Activated CD8-positive, alpha-beta memory T cell treated with anti-CD3 and anti-CD28 coated beads for 48 hours (primary cell): ENCODE measurements at places on chromosomes 1 and 21.

DNA sequence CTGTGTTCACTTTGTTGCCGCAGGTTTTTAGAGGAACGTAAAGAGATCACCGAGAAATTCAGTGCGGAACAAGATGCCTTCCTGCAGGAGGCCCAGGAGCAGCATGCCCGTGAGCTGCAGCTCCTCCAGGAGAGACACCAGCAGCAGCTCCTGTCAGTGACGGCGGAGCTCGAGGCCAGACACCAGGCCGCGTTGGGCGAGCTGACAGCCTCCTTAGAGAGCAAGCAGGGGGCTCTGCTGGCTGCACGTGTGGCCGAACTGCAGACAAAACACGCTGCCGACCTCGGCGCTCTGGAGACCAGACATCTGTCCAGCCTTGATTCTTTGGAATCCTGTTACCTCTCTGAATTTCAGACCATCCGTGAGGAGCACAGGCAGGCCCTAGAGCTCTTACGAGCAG, 42.6 kb downstream of the PCNT start:
- DNase-seq: no peak

- DNase-seq: no peak
Observed at GRCh38 chr1:221772117-221772516, 30.2 kb upstream of the DUSP10 start.

GRCh38 chr1:109441069-109441468, 14.8 kb upstream of the PSMA5 start:
- DNase-seq: no peak

DNA sequence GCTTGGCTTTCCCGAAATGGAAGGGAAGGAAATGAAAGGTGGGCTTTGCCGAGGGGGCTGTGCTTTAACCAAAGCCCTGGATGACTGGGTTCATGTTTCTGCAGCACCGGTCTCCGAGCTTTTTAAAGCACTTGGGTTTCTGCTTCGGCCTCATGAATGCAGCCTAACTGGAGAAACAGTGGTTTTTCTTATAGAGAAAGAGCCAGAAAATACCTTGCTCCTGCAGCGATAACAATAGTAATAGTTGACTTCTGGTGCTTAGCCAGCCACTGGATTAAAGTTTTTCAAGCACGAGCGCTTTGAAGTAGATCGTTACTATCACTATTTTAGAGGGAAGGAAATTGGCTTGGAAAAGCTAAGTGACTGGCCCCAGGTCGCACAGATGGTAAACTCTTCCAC, 500 bp upstream of the DOCK7 start:
- DNase-seq: no peak

GRCh38 chr1:119712342-119713038, 756 bp downstream of the PHGDH start:
- DNase-seq: peak; percentile 38

DNA sequence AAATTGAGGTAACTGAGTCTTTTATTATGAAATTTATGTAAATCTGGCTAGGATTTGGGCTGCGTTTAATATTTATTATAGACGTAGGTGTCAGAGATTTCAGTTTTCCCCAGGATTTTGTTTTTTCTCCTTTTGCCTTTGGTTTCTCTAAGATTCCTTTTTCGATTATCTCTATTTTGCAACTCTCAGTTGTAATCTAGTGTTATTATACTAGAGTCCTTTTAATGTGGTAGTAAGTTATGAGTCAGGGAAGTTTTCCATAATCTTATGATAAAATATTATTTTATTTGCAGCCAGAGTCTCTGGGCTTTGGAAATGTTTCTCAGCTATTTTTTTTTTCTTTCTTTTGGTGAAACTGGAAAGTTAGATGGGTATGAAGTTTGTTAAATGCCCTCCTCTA, 1043.8 kb downstream of the PLA2G4A start:
- no peak for DNase-seq

- no peak for DNase-seq
Observed at GRCh38 chr1:156122086-156122485, 7.6 kb downstream of the LMNA start.

DNA sequence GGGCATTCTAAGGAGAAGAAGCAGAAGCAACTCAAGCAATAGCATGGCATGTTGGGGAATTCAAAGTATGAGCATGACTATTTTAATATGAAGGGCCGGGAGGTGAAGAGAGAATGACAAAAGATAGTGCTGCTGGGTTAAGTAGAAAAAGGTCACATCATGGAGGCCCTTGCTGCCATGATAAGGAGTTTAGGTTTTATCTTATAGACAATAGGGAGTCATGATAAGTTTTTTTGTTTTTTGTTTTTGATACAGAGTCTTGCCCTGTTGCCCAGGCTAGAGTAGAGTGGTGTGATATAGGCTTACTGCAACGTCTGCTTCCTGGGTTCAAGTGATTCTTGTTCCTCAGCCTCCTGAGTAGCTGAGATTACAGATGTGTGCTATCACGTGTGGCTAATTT, 3.1 kb downstream of the BNIPL start:
- DNase-seq: no peak
